ENCODE measurements at places on chromosomes 5 and 9.

- peak; percentile 32 for DNase-seq
Observed at GRCh38 chr9:15299374-15299939, 7.6 kb downstream of the TTC39B start.

- no peak for DNase-seq
Observed at GRCh38 chr9:132460240-132460639, 50.2 kb downstream of the CFAP77 start.

GRCh38 chr9:109775516-109775915 is 4.5 kb upstream of the PALM2AKAP2 start:
- no peak for DNase-seq

- no peak for DNase-seq
Observed at GRCh38 chr9:37364751-37365360, 57.6 kb upstream of the GRHPR start.

DNA sequence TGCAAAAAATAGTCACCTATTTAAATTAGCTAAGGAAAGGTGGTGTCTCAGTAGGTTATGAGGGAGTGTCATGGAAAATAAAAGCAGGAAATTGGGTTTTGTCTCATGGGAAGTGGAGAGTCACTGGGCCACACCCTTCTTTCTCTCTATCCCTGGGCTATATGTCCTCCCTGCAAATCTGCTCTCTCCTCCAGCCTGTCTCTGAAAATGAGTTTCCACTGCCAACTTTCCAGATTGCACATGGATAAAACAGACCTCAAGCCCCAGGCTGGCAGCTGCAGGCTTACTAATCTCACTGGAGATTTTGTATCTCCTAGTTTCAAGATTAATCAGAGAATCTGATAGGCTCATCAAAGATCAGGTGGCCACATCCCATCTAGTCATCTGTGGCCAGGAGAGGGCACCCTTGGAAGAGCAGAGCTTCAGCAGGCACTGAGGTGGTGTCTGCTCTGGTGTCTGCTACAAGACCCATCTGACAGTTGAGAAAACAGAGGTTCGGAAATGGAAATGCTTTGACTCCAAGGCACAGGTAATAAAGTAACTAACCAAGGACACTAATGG is 178.9 kb downstream of the MSX2 start:
- DNase-seq: no peak

GRCh38 chr5:58185397-58185796 is 274.5 kb downstream of the PLK2 start:
- no peak for DNase-seq

GRCh38 chr9:99594056-99594780 is 227.5 kb upstream of the NR4A3 start:
- no peak for DNase-seq

DNA sequence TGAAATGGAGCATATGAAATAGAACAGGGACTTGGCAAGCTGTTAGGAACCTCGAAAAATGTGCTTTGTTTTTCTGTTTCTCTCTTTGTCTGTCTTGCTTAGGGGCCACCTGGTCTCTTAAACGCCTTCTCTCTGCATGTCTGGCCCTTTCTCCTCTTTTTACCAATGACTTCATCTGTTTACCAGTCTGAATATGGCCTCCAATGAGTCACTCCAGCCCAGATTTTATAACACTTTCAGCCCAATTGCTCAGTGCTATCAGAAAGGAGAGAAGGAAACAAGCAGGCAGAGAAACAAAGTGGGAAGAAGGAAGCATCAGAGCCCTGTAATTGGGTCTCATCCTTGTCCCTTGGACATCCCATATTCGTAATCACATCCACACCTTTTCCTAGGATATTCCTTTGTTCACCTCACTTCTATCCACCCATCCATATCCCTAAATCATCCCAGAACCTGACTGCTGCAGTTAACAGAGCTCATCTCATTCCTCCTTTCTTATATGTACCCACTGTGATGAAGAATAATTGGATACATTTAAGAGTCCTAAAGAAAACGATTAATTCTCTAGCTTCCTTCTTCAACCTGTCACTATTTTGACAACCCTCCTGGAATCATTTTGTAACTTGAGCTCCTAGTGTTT is 151.8 kb upstream of the GPR151 start:
- DNase-seq: no peak

GRCh38 chr5:179873588-179874110 is 15.0 kb upstream of the MRNIP start:
- no peak for DNase-seq

DNA sequence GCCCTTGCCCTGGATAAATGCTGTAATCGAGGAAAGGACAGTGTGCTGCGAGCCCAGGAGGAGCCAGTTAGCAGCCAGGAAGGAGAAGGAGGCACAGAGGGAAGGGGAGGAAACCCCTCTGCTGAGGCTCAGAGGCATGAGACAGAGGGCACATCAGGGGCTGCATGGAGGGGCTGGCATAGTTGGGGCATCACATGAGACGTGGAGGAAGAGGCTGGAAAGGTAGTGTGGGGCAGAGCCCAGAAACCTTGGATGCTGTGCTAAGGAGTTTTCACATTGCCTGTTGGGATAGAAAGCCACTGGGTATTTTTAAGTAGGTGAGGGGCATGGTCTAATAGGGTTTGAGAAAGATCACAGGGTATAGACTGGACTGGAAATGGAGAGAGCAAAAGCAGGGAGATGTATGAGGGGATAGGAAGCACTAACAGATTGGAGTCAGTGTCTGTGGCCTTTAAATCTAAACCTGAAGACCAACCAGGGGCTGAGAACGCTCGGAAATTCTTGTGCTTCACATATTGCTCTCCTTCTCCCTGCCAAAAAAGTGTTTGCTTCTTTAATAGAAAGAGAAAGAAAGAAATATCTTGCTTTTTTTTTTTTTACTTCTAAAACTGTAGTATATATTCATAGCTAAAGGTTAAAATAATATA is 33.0 kb upstream of the ANGPTL2 start:
- no peak for DNase-seq

DNA sequence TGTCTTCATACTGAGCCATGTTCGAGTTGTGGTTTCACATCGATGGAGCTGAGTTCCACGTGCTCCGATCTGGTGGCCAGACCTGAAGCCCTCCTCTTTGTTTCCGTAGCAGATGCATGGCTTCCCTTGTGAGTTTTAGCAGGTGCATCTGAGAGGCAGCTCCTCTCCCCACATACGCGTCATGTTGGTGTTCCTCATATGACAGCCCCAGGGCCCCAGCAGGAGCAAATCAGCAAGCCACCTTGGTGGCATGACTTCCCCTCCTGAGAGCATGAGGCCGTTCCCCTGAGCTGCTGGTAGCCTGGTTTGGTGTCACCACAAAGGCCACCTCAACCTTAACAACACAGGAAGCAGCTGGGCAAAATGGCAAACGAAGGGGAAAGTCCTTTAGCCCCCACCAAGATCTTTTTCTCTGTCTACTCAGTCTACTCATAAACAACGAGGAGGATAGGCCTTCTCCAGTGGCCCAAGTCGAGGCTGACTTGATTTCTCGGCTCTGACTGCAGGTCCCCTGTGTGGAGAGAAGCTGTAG is 5.9 kb downstream of the CYFIP2 start:
- peak; percentile 71 for DNase-seq

DNA sequence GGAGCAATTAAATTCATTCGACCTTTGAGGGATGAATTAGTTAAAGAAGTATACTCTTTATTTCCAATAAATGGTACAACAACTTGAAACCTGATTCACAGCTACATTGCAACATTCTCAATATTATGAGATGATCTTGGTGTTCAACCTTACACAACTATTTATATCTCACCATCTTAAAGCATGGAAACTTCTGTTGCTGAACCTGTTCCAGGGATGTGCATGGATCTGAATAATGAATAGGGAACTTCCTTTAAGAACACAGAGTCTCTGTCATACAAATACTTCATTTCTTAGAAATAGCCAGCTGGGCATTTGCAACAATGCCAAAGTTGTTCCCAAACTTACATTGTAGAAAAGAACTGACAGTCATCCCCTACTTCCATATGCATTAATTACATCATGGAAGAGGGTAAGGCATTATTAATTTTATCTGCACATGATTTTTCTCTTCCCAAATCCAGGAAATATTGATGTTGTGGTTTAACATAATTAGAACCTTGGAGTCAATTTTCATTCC is 39.8 kb upstream of the CCDC112 start:
- no peak for DNase-seq

DNA sequence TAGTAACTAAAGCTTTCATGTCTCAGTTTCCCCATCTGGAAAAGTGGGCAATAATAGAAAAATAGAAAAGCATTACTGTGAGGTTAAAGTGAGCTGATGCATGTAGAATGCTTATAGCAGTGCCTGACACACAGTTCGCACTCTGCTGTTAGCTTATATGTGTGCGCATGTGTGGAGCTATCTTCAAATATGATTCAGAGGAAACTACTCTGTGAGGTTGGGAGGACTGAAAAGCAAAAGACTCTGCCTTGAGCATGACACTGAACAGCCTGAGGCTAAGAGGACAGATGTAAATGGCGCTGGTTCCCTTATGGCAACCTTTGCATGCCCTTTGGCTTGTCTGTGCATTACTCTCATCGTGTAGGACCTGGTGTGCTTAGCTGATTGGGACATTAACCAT is 19.4 kb downstream of the NTRK2 start:
- DNase-seq: no peak

GRCh38 chr9:133370685-133371084 is 5.2 kb downstream of the SURF4 start:
- no peak for DNase-seq

- DNase-seq: no peak
Observed at GRCh38 chr9:121637713-121638220, 13.7 kb upstream of the DAB2IP start.

DNA sequence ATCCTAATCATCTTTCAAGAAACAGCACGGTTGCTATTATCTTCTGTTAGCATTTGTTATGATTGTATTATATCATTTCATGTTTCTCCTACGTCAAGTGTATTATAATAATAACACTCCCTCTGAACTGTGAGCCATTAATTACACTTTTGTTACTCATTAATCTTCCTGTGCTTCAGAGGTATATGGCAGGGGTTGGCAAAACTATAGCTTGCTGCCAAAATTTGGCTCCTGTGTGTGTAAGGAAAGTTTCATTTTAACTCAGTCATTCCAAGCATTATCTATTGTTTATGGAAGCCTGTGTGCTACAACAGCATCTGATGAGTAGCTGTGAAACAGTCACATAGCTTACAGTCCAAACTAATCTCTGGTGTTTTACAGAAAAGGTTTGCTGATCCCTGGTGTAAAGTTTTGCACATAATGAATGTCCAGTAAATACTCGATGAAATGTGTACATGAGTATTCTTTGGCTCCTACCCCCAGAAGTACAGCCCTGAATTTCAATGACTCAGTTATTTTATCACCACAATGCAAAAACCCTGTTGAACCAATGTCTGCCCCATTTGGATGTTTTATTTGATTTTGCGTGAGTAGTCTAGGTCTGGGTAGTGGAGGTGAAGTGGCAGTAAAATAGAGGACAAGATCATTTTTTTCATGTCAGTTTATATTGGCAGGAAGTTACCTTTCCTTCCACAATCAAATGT is 648.2 kb downstream of the MAT2B start:
- no peak for DNase-seq

GRCh38 chr9:129509533-129509928 is 111.4 kb downstream of the C9orf50 start:
- no peak for DNase-seq

Data from activated gamma-delta T cell treated with anti-CD3 and anti-CD28 coated beads, Interleukin-2, amount 50 U/mL, for 16 hours (primary cell).